Stimulated activated CD4-positive, alpha-beta T cell treated with anti-CD3 and anti-CD28 coated beads, TNF-alpha, amount 100 ng/mL, for 4 hours (primary cell): ENCODE measurements at places on chromosomes 3 and 15.

DNA sequence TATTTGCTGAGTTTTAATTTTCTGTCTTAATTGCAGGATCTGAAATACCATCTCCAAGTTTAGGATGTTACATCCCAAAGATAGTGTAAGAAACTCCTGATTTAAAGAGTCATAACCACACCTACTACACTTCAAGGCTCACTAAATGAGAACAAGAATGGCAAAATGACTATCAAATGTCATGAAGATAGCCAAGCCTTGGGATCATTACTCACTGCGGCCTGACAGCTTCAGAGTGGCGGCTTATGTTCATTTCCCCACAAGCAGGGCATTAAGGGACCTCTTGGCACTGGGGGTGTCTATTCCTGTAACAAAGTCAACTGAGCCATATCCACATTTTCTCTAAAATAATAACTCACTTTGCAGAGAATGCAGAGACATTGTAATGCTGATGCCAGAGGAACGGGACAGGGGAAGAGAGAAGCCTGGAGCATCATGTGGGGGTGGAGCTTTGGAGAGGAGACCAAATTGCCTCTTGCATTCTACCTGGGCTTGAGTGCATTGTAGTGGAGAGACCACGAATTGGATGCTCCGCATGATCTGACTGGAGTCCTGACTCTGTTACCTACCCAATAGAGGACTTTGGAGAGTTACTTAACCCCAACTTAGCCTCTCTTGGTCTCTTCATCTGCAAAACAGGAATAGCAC, 219.2 kb downstream of the OPA1 start:
- no peak for DNase-seq

- no peak for DNase-seq
These were observed 268.0 kb downstream of the NR2F2 start for GRCh38 chr15:96598514-96598913.

DNA sequence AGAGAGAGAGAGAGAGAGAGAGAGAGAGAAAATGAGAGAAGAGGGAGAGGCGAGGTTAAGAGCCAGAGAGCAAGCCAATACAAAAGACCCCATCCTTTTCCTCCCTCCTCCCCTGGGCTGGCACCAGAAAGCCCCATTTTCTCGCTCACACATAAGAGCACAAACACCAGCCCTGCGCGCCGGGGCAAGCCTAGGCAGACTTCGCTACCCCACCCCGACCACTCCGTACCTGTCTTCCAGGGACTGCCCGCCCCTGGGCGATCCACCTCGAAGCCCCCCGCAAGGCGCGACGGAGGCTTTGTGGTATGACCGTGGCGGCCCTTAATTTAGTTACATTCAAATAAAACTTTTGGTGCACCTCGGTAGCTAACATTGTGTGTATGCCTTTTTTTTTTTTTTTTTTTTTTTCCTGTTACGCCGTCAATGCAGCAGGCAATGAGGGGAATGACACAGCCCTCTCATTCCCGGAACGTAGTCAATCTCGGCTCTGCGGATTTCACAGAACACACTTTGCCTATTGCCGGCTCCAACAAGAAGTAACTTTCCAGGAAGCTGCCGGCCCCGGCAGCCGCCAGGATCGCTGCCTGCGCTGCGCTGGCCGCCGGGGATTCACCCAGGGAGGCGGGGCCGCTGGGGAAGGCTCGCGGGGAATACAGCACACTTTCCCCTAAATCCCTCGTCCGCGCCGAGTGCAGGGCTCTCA, 7.7 kb downstream of the BCL6 start:
- no peak for DNase-seq

- no peak for DNase-seq
These were observed 42.6 kb downstream of the ANKRD28 start for GRCh38 chr3:15755181-15755580.

DNA sequence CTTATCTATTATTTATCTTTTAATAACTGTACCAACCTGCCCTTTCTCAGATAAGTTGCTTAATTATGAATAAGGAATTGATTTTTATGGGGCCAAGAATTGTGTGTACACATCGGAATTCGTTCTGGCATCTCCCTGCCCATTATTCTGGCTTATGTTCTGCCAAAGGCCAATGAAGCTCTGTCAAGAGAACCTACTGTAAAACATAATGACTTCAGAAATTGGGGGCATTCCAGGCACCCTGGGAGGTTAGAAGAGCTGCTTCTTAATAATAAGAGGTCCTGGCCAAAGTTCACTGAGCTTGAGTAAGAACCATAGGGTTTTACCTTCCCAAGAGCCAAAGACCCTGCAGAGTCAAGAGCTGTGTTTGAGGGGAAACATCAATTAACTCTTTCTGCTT, 261.7 kb downstream of the SLC9A9 start:
- no peak for DNase-seq

DNA sequence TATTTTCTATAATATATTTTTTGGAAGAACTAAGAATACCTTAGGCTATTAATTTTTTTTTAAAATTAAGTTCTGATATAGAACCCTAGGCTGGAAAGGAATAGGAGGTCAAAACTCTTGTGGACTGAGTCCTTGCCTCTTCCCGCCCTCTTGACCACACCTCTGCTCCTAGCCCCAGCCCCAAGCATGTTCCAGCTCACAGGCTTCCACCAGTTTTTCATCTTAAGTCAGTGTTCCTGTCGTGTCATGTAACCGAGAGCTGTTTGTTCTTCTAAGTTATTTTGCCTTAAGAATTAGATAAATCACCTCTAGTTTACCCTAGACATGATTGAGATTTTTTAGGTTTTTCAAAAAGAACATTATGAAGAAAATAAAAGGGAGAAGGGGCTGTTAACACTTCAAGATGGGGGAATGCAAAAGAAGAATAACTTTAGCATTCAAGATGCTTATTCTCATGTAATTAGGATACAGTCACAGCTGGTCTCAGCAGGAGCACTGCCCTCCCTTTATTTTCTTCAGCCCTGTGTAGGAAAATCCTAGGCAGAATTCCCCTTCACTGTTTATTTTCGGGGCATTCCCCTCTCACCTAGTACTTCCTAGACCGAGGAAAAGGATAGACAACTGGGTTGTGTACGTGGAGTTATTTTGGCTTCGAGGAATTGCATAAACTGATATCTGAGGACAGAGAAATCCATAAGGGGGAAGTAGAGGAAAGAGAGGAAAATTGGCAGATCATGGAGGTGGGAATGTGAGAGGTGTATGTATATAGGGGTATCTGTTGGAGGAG, 110.2 kb downstream of the CMSS1 start:
- no peak for DNase-seq
